ENCODE measurements at places on chromosomes 5 and 9.

GRCh38 chr5:126857472-126858410 lies 80.8 kb downstream of the LMNB1 start:
- DNase-seq: no peak

DNA sequence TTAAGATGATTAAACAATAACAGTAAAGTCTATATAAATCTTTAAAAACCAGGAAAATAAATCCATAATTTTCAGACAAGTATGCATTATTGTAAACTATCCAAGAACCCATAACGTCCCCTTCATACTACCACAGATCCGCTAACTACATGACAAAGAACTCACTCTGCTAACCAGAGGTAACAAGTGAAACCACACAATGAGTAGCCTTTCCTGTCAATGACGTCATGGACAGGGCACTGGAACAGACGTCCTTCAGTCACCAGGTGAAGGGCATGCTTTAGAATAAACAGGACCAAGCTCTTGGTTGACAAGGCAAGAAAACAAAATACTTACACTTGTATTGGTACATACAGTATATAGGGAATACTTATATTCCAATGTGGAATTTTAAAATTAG lies 45.2 kb downstream of the RNF130 start:
- peak; percentile 43 for DNase-seq

DNA sequence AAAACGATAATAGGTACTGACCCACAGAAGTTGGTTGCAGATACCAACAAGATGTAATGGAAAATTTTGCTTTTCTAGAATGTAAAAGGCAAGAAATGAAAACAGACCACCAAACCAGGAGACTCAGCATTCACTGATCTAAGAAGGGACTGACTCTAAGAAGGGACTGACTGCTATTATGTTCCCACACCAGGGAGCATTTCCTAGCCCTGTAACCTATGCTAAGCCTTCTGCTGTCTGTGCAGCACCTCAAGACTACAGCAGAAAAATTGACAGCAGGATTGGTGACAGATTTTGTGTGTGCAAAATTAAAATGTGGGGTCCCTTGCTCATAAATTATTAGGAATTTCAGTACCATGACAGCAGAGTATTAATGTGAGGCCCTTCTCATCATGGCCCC lies 154.8 kb downstream of the GABRB2 start:
- DNase-seq: no peak

- DNase-seq: no peak
Observed at GRCh38 chr5:78467752-78468357, 107.4 kb downstream of the SCAMP1 start.

DNA sequence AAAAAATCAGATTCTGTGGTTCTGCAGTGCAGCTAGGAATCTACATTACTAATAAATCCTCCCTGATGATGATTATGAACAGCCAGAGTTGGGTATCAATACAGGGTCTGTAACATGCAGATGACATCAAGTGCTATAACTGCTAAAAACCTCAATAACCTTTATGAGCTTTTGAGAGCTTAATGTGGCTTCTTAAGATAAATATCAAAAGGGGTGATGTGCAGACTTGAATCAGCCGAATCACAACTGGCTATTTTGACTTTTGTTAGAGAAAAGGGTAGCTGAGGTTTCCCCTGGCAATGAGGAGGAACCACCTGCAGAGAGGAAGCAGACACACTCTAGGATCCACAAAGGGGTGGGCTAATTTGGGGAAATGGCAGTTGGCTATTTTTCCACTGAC lies 30.2 kb downstream of the CAPSL start:
- no peak for DNase-seq

GRCh38 chr5:89236900-89237299 lies 353.9 kb upstream of the MEF2C start:
- no peak for DNase-seq

- no peak for DNase-seq
Observed at GRCh38 chr9:105502276-105502675, 54.4 kb downstream of the FSD1L start.

DNA sequence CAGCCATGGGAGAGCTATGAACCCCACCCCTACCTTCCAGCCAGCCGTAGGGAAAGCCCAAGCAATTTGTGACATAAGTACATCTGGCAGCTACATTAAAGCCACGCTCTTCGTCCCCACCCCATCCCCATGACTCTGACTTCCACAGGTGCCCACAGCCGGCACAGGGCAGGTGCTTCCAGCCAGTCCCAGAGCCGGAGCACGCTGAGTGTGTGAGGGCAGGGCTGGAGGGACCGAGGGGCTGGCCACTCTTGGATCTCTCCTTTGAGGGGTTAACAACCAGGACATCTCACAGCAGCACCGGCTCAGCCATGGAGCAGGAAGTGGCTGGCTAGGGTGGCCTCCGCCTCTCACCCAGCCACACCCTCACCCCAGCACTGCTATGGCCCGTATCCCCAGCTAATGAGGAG lies 2.4 kb upstream of the FAM78A start:
- DNase-seq: no peak

DNA sequence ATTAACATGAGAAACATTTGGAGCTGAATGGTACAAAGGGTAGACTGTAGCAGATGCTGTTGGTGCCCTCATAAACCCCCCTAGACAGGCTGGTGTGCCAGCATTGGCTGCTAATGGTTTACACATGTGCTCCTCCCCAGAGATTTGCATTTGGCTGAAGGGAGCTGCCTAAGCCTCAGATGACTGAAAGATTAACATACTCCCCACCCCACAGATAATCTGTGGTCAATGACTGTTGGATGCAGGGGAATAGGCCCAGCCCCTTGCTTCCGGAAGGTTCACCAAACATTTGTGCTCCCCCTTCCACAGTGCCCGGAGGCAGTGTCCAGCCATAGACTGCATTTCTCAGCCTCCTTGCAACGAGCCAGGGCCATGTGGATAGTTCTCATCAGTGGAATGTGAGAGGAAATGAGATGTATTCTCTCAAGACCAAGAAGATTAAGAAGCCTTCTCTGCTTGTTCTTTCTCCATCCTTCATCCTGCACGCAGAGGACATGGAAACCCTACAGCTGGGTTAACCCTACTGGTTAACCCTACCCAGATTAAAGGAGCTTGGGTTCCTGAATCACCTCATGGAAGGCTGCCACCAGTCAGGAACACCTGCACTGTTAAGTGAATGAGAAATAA lies 79.6 kb downstream of the PHAX start:
- no peak for DNase-seq

DNA sequence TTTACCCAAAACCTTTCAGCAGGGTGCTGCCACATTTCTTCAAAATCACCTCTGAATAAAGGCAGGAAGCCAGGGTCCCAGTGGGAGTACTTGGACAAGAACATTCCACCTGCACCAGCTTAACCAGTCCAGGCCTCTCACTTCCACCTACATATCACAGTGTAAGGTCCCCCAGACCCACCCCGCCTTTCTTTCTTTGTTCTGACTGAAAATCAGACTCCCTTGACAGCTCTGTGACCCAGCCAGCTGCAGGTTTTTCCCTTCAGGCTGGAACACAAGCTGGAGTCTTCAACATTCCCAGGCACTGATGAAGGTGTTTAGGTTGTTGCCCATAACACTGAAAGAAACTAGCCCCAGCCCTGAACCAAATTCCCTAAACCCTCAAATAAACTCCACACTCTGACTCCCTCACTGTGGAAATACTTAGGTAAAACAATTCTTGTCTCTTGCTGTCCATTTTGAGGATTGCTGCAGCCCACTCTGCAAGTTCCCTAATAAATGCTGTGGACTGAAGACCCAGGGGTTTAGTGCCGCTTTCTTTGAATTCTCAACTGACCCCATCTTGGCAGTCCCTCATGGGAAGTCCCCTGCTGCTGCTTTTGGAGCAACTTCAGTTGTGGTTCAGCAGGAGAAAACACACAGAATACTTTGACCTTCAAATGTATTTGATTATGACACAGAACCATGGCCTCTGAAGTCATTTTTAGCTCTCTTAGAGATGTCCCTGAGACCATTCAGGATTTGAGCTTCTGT lies 24.8 kb downstream of the P4HA2 start:
- DNase-seq: no peak

- DNase-seq: no peak
Observed at GRCh38 chr9:113614843-113615648, 151.5 kb downstream of the RGS3 start.

DNA sequence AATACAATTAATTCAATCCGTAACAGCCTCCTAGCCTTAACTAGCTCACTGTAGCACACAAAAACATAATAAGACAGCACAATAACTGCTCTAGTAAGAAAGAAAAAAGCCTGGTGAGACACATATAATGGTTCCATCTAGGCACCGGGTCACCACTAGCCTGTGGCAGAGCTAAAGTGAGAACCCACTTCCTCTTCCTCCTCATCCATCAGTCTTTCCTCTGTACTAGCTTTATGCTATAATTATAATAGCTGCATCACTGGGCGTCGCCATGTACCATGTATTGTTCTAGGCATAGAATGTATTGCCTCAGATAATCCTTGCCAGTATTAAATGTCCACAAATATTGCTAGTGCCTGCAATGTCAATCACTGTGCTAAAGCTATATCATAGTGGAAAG lies 23.1 kb downstream of the ADRB2 start:
- DNase-seq: no peak

- DNase-seq: no peak
Observed at GRCh38 chr9:14523545-14523944, 169.7 kb downstream of the ZDHHC21 start.

DNA sequence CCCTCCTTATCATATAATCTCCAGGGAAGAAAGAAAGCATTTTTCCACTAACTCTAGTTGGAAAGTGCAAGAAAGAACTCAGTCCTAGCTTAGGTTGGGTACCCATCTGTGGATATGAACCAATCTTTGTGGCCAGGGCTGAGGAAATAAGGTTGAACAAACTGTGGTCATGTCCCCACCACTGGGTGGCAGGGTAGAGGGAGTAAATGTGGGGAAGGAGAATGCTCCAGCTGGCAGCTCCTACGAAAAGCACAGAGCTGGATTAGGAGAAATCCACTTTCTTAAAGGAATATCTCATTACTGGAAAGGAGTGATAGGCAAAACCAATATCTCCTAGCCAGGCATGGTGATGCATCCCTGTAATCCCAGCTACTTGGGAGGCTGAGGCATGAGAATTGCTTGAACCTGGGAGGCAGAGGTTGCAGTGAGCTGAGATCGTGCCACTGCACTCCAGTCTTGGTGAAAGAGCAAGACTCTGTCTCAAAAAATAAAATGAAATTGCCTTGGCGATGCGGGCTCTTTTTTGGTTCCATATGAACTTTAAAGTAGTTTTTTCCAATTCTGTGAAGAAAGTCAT lies 175.1 kb downstream of the CCDC192 start:
- DNase-seq: peak; percentile 0

- no peak for DNase-seq
Observed at GRCh38 chr5:169646856-169647255, 9.8 kb downstream of the DOCK2 start.

GRCh38 chr9:137672907-137673791 lies 54.3 kb downstream of the EHMT1 start:
- no peak for DNase-seq

GRCh38 chr5:88671106-88671504 lies 211.9 kb downstream of the MEF2C start:
- DNase-seq: no peak

- no peak for DNase-seq
Observed at GRCh38 chr9:127762111-127762676, 16.3 kb downstream of the SH2D3C start.

GRCh38 chr5:122755783-122756182 lies 19.1 kb upstream of the SNX2 start:
- no peak for DNase-seq

- DNase-seq: no peak
Observed at GRCh38 chr5:109920736-109921135, 231.0 kb downstream of the MAN2A1 start.

- DNase-seq: no peak
Observed at GRCh38 chr5:55364537-55365055, 56.8 kb downstream of the MTREX start.

DNA sequence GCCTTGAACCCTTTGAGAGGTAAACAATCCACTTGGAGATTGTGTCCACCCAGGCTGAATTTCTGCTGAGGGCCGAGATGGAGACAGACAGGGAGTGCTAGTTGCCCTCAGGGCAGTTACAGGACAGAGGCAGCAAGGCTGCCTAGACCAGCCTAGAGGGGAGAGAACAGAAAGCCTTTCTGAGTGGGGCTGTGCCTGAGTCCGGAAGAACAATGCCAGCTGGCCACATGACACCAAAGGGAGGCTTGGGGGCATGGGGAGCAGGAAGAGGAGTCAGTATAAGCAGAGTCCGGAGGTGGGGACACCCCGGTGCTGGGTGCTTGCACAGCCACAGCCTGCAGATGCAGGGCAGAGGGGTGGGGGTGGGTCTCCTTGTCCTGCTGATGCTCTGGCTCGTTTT lies 145.7 kb downstream of the CFAP90 start:
- no peak for DNase-seq

DNA sequence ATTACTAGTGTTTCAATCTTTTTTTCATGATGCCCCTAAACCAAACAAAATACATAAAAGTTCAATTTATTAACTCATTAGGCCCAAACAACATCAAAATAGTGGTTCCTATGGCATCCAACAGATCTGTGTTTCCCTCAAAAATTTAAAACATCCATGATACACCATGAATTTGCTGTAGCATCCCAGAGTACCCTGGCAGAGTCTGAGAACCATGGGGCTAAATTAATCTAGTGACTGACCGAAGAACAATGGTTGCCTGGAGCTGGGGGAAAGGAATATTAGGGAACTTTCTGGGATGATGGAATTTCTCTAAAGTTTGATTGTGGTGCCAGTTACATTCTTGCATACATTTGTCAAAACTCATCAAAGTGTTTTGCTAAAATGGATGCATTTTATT lies 79.5 kb upstream of the TRIO start:
- no peak for DNase-seq

DNA sequence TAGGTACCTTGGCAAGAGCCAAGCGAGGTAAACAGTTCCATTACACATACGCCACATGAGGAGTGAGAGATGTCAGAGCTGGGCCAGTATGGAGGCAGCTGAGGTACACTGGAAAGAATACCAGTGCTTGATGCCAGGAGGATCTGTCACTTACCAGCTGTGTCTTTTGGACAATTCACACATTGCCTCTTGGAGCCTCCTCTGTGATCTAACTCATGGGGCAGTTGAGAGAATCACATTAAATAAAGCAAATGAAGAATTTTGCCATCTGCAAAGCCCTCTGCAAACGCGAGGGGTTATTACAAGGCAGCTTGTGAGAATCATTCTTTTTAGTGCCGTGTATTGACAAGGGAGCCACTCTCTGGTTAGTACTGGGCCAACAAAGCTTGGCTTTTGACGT lies 429.7 kb upstream of the KLF4 start:
- DNase-seq: no peak

- no peak for DNase-seq
Observed at GRCh38 chr9:78089111-78089510, 57.5 kb upstream of the GNAQ start.

DNA sequence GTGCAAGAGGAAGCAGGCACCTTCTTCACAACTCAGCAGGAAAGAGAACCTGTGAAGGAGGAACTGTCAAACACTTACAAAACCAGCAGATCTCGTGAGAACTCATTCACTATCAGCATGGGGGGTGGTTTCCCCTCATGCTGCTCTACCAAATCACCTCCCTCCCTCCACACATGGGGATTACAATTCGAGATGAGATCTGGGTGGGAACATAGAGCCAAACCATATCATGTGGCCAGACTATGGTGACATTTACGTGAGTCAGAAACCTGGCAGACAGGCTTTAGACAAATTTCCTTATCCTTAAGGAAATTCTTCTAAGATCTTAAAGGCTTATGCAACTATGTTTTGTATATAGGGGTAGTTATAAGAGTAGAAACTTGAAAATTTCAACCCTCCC lies 8.7 kb upstream of the AOPEP start:
- no peak for DNase-seq

GRCh38 chr5:116577064-116577788 lies 2.6 kb upstream of the SEMA6A start:
- DNase-seq: no peak
